CD4-positive, alpha-beta memory T cell (primary cell): ENCODE measurements at places on chromosomes 16 and 17. TPM values are rescaled to one million over a fixed set of nuclear protein-coding genes. Genes with fewer than 3 reads are reported as not detected.
A peak's percentile ranks its signal among the peaks of the same experiment; 100 is the strongest.

The ZSCAN10 gene
- 0.15 TPM for total RNA-seq

The ZNF423 gene
- not detected for total RNA-seq

DNA sequence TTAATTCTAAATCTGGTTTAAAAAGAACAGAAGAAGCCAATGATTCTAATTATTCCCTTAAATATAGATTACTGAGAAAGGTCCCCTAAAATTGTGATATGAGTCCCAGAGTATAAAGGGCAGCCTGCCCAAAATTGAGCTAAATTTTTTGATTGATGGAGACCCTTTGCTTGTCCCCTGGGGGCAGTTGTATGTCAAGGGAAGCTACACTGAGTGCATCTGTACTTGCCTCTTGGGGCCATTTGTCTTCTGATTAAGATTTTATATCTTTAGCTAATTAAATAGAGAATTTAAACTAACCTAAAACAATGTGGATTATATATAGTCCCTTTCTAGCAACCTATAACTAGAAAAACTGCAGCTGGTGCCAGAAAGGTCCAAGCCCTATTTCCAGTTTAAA, 12.6 kb downstream of the BLMH start:
- H3K36me3 ChIP-seq, result peaks cover 23% of the 10 kb centered on the region
- H3K4me1 ChIP-seq, result no peaks in the 10 kb centered on the region
- no peaks in the 10 kb centered on the region for H3K27me3 ChIP-seq
- no peak for DNase-seq
- H3K4me3 ChIP-seq, result no peak overlapping the region

GRCh38 chr16:67661101-67661761, 471 bp downstream of the PARD6A start:
- no peaks in the 10 kb centered on the region for H3K27me3 ChIP-seq
- H3K4me1 ChIP-seq, result peaks cover 33% of the 10 kb centered on the region
- H3K27ac ChIP-seq, result peak overlapping the region; percentile 98
- no peak for DNase-seq

DNA sequence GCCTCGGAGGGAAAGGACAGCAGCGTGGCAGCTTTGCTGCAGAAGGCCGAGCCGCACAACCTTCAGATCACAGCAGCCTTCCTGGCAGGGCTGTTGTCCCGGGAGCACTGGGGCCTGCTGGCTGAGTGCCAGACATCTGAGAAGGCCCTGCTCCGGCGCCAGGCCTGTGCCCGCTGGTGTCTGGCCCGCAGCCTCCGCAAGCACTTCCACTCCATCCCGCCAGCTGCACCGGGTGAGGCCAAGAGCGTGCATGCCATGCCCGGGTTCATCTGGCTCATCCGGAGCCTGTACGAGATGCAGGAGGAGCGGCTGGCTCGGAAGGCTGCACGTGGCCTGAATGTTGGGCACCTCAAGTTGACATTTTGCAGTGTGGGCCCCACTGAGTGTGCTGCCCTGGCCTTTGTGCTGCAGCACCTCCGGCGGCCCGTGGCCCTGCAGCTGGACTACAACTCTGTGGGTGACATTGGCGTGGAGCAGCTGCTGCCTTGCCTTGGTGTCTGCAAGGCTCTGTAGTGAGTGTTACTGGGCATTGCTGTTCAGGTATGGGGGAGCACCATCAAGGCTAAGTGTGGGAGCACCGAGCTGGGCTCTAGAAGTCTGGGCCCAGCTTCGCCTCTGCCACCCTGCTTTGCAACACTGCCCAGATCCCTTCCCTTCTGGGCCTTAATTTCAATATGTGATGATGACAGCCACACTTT, 18.6 kb downstream of the NOD2 start:
- no peak overlapping the region for H3K4me3 ChIP-seq
- peaks cover 12% of the 10 kb centered on the region for H3K36me3 ChIP-seq
- no peaks in the 10 kb centered on the region for H3K27me3 ChIP-seq
- no peak for DNase-seq
- H3K27ac ChIP-seq, result no peak overlapping the region

- no peaks in the 10 kb centered on the region for H3K27me3 ChIP-seq
- no peak overlapping the region for H3K4me3 ChIP-seq
- no peak for DNase-seq
- no peaks in the 10 kb centered on the region for H3K4me1 ChIP-seq
- no peaks in the 10 kb centered on the region for H3K36me3 ChIP-seq
These were observed 4.3 kb upstream of the CPSF4L start for GRCh38 chr17:73265646-73266640.

- H3K4me1 ChIP-seq, result peaks cover 21% of the 10 kb centered on the region
- H3K4me3 ChIP-seq, result peak overlapping the region; percentile 10
These were observed 977 bp upstream of the ZNF778 start for GRCh38 chr16:89216315-89217137.

DNA sequence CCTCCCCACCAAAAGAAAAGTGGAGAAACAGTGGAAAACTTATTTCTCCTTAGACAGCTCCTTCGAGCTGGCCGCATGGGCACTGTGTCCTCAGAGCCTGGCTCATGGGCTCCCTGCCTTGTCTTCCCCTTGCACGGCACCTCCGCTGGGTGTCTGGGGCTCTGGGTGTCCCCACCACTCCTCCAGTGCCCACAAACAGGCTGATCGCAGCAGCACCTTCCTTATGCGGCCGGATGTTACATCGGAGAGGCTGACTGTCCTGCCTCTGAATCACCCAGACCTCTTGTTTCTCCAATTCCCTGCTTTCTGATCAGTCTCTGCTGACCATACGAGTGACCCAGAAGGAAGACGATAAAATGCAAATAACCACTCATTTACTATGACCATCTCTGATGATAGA, 121.7 kb downstream of the SLC39A11 start:
- H3K4me3 ChIP-seq, result no peak overlapping the region
- H3K36me3 ChIP-seq, result no peaks in the 10 kb centered on the region
- no peak overlapping the region for H3K27ac ChIP-seq

DNA sequence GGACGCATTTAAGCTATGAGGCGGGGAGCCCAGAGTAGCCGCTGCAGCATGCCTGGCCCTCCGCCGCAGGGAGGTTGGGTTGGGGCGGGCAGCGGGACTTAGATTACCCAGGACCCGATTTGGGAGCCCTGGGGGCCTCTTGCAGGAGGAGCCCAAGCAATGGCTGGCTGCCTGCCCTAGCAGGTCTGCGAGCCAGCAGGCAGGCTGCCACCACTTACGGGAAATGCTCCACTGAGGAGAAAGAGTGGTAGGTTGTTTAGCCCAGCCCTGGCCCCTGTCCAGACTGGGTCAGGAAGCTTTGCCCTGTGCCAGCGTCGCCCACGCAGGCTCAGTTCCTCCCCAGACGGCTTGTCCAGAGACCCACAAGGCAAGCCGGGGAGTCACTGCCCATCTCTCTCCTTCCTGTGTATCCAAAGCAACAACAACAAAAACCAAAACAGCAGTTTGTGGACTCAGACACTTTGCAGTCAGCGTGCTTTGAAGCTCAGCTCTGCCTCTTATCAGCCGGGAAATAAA, 10.3 kb upstream of the TVP23A start:
- no peaks in the 10 kb centered on the region for H3K36me3 ChIP-seq
- no peak for DNase-seq
- no peak overlapping the region for H3K27ac ChIP-seq
- H3K4me3 ChIP-seq, result no peak overlapping the region
- H3K27me3 ChIP-seq, result no peaks in the 10 kb centered on the region
